CD4-positive, alpha-beta T cell treated with Interleukin-6 for 4 hours (primary cell): ENCODE measurements at places on chromosomes 2 and 18.

- DNase-seq: no peak
These were observed 166.5 kb downstream of the CERS6 start for GRCh38 chr2:168622559-168622958.

DNA sequence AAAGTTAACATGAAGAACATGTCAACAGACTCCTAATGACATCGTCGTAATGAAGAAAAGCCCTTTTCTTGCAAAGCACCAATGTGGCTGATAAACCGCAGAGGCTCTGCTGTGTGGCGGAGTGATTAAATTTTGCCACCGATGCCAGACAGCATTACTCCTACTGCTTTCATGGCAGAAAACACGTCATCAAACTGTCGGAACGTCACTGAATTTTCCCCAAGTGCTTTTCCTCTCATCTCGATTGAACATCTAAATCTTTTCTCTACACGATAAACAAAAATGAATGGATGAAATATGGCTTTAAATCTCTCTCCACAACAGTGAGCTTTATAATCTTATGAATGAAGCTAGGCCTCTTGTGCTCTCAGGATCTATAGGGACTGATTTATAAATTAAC is 159.8 kb upstream of the REG3G start:
- no peak for DNase-seq

DNA sequence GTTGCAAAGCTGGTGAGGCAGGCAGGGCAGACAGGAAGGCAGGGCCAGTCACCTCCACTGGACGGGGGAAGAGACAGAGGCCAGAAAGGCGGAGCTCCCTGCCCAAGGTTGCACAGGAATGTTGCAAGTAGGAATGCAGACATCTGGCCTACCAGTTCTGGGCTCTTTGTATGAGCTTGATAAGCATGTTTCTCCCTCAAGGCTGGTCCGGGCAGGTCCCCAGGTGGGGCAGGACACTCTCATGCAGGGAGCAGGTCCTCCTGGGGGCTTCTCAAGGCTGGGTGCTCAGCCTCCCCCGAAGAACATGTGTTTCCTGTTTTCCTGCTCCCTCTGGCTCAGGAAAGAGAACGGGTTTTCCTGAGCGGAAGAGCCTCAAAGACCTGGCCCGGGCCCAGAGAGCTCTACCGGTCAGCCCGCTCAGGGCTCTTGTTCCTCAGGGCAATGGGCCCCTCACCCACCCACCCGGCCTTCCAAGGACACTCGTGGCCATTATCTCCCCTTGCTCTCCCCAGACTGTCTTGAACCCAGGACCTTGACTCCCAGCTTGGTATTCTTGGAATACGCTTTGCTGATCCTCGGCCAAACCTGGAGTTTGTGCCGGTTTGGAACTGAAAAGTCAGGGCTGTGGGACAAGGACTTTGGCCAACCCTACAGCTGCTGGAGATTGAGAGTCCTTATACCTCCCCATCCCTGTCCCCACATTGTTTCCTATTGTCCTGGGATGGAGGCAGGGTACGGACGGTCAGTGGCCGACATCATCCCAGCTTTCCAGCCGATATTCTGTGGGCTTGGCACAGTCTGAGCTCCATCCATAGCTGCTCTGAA is 87.7 kb upstream of the HAAO start:
- no peak for DNase-seq

DNA sequence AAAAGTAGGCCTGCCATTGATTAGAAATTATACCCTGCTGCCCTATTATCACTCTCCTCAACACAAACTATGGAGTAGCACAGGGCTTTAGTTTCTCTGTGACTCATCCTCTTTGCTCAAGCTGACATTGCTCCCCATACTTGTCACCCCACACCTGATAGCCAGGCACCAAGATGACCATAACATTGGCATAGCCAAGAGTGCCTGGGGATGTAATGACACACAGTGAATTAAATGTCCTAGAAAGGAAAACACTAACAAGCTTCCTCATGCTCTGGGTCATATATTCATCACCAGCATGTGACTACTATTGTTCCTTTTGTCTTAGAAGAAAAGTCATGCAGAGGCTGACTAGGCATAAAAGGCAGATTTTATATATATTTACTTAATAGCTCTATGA is 137.8 kb upstream of the RND3 start:
- no peak for DNase-seq

GRCh38 chr18:75200605-75201280 is 8.2 kb downstream of the PTGR3 start:
- no peak for DNase-seq
